ENCODE measurements at places on chromosomes 1 and 21. TPM values are rescaled to one million over a fixed set of nuclear protein-coding genes. Genes with fewer than 3 reads are reported as not detected.
A peak's percentile ranks its signal among the peaks of the same experiment; 100 is the strongest.

Gene LINGO4
- total RNA-seq = not detected

Gene OR2L2
- not detected for total RNA-seq

Gene GPA33
- total RNA-seq = 0.12 TPM

Gene TIAM1
- total RNA-seq = 0.17 TPM

Gene DNM3
- total RNA-seq = 3.1 TPM

Gene SPRR1B
- total RNA-seq = not detected

Gene RHCE
- 1.4 TPM for total RNA-seq

Gene ZBTB7B
- total RNA-seq = 20.7 TPM

Gene OLIG2
- total RNA-seq = not detected

DNA sequence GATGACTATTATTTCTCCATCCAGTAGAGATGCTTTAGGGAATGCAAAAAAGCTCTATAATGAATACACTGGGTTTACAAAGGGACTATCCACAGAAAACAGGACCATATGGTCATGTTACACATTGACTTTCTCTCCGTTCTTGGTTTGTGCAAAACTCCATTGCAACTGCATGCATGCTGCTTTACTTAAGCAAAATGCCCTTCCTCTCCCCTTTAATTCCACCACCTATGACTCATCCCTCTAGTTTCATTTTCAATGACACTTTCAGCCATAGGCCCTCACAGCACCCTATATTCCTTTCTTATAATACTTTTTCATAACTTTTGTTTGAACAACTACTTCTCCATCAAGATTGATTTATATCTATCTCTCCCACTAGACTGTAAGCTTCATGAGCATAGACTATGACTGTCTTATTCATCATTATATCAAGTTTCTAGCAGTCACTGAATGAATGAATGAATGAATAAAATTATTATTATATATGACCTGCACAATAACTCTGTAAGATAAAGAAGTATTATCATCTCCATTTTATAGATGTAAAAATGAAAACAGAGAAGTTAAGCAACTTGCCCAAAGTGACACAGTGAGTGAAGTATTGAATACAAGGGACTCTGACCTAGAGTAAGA, 248.9 kb downstream of the PLPP3 start:
- peak; percentile 68 for DNase-seq

DNA sequence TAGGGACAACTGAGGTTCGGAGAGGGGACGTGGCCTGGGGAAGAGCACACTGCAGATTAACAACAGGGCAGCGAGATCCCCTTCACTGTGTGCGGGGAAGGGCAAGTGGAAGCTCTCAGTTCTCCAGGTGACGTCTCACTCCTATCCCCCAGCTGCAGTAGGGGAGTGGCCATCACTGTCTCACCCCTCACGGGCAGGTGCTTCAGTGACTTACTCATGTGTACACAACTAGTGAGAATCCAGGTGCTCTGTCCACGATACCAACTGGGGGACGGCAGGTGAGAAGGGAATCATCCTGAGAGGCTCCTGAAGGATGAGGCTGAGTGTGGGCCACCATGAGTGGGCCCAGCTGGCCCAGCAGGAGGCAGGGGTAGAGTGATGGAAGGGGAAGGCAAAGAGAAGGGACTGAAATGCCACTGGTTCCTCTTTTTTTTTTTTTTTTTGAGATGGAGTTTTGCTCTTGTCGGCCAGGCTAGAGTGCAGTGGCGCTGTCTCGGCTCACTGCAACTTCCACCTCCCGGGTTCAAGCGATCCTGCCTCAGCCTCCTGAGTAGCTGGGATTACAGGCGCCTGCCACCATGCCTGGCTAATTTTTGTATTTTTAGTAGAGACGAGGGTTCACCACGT, 25.9 kb downstream of the RHBG start:
- no peak for DNase-seq

- no peak for DNase-seq
These were observed at the start of gene PTAFR for GRCh38 chr1:28176492-28177470. Gene PTAFR (minus strand): TSS chr1:28176690. CDS start chr1:28151021, 25,669 bp downstream.

DNA sequence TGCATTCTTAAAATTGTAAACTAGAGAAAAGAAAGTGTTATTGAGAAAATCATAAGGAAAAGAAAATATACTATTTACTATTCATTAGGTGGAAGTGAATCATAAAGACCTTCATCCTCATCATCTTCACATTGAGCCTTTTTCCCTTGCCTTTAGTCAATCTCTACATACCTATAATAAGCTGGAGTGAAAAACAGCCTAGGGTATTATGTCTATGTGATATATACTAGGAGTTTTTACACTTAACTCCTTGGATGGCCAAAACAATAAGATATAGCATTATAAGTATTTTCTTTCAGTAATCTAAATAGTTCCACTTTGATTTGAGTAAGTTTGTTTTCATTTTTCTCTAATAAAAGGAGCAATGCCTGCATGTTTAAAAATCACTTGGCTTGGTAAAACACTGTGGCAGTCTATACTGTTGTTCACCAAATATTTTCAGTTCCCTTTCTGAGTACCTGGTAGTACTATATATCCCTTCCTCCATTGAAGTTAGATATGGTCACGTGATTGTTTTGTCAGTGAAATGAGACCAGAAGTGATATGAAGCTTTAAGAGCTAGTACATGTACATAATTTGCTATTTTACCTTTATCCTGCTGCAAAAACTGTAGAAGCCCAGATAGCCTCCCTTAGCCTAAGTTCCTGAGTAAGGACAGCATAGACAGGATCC, 78.3 kb downstream of the CLEC20A start:
- DNase-seq = no peak

- DNase-seq = no peak
These were observed 78.7 kb downstream of the ACTL8 start for GRCh38 chr1:17833661-17834501.

GRCh38 chr1:225945564-225945963, 4.5 kb upstream of the LEFTY2 start:
- no peak for DNase-seq

- DNase-seq = no peak
These were observed 86.2 kb downstream of the ATG4C start for GRCh38 chr1:62870148-62870547.

- peak; percentile 100 for DNase-seq
These were observed 22.6 kb downstream of the COL18A1 start for GRCh38 chr21:45427331-45428271.

DNA sequence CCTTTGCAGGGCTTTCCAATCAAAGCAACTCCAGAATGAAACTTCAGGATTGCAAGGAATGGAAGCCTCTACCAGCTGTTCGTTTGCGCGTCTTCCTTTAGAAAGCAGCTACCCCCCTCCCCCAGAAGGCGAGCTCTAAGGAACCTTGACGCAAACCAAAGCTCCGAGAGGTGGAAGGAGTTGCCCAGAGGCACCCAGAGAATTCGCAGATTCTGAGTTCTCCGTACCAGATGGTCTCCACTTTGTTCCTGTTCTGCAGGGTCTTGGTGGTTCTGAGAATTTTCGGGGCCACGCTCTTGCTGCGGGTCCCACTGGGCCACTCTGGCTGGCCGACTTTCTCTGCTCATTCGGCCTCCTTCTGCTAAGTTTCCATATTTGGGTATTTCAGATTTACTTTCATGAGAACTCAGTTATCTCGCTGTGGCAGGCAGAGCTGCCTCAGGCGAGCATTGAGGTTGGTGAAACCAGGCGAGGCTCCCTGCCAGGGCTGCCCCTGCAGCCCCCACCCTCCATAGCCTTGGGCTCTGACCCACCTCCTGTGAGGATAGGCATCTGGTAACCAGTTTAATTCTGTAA, 801 bp downstream of the TRAF5 start:
- DNase-seq = no peak

DNA sequence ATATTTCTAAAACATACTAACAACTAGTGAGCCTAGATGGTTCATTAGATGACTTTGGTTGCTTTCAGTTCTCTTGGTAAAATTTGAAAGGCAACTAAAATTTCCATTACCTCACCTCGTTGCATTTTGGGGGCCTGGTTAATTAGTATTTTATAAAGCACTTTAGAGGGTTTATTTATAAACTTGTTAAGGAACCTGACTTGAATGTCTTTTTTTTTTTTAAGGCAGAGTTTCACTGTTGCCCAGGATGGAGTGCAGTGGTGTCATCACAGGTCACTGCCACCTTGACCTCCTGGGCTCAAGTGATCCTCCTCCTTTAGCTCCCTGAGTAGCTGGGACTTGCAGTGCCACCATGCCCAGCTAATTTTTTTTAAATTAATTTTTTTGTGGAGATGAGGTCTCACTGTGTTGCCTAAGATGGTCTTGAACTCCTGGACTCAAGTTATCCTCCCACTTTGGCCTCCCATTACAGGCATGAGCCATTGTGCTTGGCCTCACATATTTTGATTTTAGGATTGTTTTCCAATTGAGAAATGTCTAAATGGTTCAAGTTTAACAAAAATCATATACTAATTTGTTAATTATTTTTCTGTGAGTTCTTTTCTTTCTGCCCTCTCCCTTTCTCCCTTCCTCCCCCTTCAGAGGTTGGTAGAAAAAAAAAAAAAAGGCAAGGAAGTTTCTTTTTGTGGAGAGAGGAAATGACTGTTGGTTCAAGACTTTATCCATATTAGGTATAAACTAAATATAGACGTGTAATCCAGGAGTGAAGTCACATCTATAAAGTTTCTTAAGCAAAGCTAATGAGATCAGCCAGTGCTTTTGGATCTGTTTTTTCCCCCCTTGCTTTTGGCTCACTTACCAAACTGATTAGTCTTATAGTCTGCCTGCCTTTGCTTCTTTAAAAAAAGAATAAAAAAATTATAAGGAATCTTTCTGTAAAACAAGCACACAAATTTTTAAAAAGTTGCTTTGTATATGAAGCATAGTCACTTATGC, 24.7 kb downstream of the CLIC4 start:
- DNase-seq = peak; percentile 97

GRCh38 chr1:53606197-53606596, 132.8 kb downstream of the GLIS1 start:
- DNase-seq = no peak

GRCh38 chr1:94247138-94248094, 10.0 kb upstream of the ARHGAP29 start:
- peak; percentile 79 for DNase-seq

- no peak for DNase-seq
These were observed 2.6 kb downstream of the EDARADD start for GRCh38 chr1:236396665-236397043.

DNA sequence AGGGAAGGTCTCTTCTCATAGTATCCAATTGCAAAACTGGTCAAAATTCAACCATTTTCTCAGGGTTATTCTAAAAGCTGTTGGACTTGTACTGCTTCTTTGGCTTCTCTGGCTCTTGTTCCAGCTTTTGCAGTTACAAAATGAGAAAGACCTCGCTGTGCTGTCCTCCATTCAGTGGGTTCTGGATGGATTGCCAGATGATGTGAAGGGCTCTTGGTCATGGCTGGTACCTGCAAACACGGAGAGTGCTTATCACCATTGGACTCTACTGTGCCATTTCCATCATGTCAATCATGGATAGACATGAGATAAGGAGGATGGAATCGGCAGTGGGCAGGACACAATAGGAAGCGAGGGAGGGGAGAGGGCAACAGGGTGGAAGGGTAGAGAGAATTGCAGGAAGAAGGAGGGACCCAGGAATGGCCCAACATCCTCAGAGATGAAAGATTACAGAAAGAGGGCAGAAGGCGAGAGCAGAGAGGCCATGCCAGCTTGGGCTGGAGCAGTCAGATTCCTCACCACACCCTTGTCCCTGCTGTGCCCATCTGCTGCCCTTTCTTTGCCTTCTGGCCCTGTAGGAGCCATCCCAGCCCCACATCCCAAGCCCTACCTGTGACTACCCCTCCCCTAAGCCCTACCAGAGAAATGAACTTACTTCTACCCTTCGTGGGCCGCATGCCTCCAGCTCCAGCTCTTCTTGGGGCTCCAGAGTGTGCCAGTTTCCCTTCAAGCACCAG, 70.3 kb downstream of the HIVEP3 start:
- no peak for DNase-seq

- peak; percentile 83 for DNase-seq
These were observed 24.4 kb downstream of the RRAGC start for GRCh38 chr1:38834937-38835827.

DNA sequence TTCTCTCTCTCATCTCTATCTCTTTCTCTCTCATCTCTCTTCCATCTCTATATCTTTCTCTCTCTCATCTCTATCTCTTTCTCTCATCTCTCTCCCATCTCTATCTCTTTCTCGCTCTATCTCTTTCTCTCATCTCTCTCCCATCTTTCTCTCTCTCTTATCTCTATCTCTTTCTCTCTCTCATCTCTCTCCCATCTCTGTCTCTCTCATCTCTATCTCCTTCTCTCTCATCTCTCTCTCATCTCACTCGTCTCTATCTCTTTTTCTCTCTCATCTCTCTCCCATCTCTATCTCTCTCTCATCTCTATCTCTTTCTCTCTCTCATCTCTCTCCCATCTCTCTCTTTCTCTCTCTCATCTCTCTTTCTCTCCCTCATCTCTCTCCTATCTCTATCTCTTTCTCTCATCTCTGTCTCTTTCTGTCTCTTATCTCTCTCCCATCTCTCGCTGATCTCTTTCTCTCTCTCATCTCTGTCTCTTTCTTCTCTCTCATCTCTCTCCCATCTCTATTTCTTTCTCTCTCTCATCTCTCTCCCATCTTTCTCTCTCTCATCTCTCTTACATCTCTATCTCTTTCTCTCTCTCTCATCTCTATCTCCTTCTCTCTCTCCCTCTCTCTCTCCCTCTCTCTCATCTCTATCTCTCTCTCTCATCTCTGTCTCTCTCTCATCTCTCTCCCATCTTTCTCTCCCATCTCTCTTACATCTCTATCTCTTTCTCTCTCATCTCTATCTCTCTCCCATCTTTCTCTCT, 388.7 kb downstream of the NPHP4 start:
- no peak for DNase-seq

DNA sequence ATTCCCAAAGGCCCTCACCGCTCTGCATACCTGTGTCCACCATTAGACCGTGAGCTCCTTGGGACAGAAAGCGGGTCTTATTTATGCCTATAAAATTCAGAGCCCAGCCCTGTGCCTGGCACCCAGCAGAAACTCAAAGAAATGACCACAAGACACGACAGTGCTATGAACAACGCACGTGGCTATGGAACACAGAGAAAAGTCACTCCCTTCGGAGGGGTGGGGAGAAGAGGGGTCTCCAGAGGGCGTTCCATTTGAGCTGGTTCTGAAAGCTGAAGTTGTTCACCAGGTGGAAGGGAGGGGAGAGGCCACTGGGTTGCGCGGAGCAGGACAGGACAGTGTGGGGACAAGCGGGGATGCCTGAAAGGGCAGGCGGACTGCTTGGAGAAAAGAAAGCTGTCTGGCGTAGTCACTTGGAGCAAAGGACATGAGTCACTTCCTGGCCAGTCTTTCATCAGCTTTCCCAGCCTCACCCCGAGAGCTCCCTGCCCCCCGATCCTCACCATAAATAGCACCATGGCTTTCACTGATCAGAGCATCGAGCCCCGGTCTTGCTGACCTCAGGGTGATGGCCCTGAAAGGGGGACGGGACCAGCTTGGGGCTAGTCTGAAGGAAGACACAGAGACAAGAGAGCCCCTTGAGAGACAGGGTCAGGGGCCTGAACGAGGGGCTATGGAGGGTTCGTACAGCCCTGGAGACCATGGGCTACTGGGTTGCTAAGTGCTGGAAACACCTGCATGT, 28.5 kb downstream of the ECE1 start:
- peak; percentile 98 for DNase-seq

- DNase-seq = peak; percentile 99
These were observed 238.3 kb downstream of the HLX start for GRCh38 chr1:221117548-221117951.

DNA sequence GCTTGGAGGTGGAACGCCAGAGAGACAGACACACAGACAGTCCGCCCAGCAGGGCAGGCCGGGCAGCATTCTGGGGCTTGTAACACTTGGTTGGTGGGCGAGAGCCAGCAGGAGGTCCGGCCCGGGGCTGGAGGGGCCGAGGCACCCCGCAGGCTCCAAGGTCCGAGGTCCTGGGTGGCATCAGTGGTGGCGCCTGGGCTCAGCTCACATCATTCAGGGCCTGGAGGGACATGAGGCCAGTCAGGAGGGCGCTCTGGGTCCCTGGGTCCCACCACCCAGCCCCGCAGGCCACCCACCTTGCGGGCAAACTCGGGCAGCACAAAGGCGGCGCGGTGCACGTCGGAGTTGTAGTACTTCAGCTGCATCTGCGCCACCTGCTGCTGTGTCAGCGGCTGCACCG, 5.2 kb downstream of the SRM start:
- DNase-seq = no peak
